ENCODE measurements at places on chromosomes 6 and 20.

DNA sequence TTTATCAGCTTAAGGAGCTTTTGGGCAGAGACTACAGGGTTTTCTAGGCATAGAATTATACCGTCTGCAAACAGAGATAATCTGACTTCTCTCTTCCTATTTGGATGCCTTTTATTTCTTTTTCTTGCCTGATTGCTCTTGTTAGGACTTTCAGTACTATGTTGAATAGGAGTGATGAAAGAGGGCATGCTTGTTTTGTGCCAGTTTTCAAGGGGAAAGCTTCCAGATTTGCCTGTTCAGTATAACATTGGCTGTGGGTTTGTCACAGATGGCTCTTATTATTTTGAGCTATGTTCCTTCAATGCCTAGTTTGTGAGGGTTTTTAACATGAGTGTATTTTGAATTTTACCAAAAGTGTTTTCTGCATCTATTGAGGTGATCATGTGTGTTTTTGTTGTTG is 192.8 kb upstream of the PHACTR1 start:
- DNase-seq: no peak

DNA sequence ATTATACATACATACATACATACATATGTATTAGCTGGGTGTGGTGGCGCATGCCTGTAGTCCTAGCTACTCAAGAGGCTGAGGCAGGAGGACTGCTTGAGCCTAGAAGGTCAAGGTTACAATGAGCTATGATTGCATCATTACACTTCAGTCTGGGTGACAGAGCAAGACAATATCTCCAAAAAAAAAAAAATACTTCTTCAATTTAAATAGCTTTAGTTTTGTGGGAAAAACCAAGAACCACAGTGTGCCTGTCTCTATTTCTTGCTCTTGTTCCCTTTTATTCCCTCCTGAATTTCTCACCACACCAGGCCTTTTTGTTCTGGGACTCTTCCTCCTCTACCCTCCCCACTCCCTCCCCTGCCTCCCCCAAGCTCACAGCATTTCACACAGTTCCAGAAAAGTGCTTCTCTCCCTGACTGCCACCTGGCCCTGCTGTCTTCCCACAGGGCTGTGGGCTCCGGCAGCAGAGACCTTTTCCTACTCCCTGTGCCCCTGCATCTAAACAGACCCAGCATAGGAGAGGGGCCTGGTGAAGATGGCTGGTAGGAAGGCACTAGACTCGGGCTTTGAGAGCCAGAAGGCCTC is 1.3 kb downstream of the C20orf203 start:
- no peak for DNase-seq

DNA sequence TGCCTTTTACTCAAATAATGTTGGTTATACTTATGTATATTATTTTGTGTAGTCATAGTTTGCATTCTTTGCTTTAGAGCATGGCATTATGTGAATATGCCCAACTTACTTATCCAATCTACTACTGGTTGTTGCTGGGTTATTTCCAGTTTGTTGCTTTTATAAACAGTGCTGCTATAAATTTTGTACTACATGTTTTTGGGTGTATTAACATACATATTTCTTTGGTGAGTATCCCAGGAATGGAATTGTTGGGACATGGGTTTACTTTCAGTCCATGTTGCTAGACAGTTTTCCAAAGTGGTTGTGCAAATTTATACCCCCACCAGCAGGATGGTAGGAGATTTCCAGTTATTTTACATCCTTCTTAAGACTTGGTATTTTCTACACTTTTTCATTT is 157.1 kb upstream of the THEMIS start:
- no peak for DNase-seq

DNA sequence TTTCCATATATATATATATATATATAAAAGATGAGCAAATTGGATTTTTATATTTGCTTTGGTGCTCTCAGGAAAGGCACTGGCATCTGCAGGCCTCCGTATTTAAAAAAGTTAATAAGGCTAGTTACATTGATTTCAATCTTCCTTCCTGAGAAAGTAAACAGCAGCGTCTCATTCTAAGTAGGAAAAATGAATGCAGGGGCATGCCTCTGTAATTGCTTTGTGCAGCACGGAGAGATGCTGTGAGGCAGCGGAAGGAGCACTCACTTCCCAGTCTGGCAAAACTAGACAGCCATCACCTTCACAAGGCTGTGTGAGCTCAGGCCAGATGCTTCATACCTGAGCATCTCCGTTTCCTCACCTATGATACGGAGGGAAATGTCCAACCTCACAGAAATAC is 303.7 kb downstream of the PTPRT start:
- DNase-seq: no peak

DNA sequence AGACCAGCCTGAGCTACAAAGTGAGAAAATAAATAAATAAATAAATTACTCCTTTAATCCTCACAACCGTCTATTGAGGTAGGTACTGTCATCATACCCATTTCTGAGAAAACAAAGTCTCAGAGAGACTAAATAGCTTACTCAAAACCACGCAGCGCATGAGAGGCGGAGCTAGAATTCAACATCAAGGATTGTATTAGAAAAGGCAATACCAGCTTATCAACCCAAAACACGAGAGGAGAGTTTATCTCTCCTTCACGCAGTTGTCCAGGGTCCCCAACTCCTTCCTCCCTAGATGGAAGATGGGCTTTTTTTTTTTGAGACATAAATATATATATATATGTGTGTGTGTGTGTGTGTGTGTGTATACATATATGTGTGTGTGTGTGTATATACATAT is 12.2 kb downstream of the HNF4A start:
- no peak for DNase-seq

DNA sequence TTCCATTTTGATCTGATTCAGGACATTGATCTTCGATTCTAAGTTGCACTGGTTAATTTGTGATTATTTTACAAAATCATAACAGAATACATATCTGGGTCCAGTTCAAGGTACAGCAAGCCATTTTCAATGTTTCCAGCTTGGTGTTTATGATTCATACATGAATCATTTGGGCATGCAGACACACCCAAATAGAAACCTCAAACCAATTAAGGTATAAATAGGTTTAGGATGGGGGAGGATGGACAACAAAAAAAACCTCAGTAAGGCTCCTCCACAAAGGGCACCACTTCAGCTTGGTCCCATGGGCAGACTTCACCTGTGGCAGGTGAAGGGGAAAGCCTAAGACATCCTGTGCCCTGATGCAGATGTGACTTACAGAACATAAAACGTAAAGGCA is 192.7 kb downstream of the KHDC1L start:
- DNase-seq: no peak

GRCh38 chr20:63896264-63897105 is 1.6 kb downstream of the DNAJC5 start:
- DNase-seq: no peak

DNA sequence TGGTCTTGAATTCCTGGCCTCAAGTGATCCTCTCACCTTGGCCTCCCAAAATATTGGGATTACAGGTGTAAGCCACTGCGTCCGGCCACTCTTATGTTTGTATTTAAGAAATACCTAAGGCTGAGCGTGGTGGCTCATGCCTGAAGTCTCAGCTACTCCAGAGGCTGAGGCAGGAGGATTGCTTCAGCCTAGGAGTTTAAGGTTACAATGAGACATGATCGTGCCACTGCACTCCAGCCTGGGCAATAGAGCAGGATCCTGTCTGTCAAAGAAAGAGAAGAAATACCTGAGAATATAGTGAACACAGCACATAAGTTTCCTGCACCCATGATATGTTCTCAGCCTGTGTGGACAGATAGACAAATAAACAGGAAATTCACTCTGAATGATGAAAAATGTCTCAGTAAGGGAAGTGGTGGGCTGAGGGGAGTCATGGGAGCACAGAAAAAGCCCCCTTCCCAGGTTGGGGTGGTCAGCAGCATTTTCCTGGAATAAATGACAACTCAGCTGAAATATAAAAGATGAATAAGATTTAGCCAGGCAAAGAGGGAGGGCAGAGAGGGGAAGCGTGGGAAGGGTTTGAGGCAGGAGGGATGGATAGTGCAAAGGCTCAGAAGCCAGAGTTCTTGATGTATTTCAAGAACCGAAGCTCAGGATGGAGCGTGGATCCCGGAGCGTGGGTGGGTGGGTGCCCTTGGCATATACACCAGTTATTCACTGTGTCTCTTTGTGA is 13.8 kb upstream of the MMP9 start:
- DNase-seq: no peak

- DNase-seq: peak; percentile 98
These were observed at the start of the genes C6orf120 and WDR27 for GRCh38 chr6:169701954-169702839. C6orf120 (plus strand) TSS chr6:169702126; CDS start chr6:169702460, 334 bp downstream. WDR27 (minus strand) TSS chr6:169702029; CDS start chr6:169689005, 13,024 bp downstream.

DNA sequence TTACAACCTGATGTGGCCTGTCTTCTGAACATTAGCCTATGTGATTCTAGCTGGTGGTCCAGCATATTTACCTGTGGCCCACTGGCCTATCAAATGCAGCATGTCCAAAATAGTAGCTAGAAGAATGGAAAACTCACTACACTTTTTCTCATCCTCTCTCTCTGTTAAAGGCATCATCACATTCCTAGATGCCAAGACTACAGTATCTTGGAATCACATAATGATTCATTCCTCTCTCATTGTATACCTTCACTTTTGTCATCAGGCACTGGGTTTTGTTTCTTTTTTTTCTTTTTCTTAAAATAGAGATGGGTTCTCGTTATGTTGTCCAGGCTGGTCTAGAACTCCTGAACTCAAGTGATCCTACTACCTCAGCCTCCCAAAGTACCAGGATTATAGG is 45.0 kb downstream of the FAM83B start:
- no peak for DNase-seq

GRCh38 chr20:47252879-47253307 is 103.6 kb downstream of the ZMYND8 start:
- no peak for DNase-seq

DNA sequence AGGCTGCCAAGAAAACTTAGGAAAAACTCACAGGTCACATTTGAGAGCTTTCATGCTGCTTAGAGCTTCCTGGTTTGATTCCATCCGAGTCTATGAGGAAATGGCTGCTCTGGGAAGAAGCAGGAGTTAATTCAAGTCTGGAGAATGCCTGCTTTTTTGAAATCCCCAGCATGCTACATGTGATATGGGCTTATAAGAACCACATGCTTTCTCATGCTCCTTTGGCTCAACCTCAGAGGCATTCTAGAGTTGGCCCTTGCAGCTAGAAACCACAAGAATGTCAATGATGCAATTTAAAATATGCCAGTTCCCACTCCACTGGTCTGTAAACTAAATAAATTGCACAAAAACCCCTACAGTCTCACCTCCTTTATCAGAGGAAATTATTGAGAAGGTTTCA is 142.9 kb upstream of the OLIG3 start:
- no peak for DNase-seq

Data from stimulated activated CD8-positive, alpha-beta memory T cell treated with anti-CD3 and anti-CD28 coated beads, Interleukin-12 subunit alpha, Interleukin-12 subunit beta, amount 100 ng/mL, for 4 hours (primary cell).